ENCODE measurements at places on chromosomes 1 and 21.

DNA sequence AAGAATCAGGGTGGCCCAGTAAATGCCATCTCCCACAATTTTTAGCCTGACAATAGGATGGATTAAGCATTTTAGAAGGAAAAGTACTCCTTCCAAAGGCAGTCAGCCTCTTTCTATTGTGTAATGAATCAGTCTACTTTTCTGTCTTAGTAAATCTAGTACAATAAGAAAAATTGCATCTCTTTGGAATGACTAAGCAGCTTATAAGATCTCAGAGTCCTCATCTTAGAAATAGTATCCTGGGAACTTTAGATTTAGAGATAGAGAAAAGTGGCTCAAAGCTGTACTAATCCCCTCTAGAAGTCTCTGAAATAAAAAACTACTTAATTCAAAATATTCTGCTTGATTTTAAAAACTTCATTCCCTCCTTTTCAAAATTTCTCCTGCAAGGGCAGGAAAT lies 81.4 kb downstream of the SLC44A5 start:
- H3K4me3 ChIP-seq, result no peak overlapping the region
- H3K4me1 ChIP-seq, result no peaks in the 10 kb centered on the region
- no peak overlapping the region for H3K27ac ChIP-seq
- H3K36me3 ChIP-seq, result no peaks in the 10 kb centered on the region

- no peak overlapping the region for H3K27ac ChIP-seq
- H3K36me3 ChIP-seq, result peaks cover 26% of the 10 kb centered on the region
- no peak for DNase-seq
- peaks cover 10% of the 10 kb centered on the region for H3K4me1 ChIP-seq
These were observed 71.1 kb downstream of the RABGAP1L start for GRCh38 chr1:174230399-174230798.

DNA sequence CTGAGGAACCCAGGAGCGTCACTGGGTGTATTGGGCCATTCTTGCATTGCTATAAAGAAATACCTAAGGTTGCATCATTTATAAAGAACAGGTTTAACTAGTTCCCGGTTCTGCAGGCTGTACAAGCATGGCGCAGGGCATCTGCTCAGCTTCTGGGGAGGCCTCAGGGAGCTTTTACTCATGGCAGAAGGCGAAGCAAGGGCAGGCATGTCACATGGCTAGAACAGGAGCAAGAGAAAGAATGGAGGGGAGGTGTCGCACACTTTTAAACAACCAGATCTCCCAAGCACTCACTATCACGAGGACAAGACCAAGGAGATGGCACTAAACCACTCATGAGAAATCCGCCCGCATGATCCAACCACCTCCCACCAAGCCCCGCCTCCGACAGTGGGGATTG lies 65.2 kb downstream of the PSMG1 start:
- no peak overlapping the region for H3K4me3 ChIP-seq
- H3K4me1 ChIP-seq, result peaks cover 6% of the 10 kb centered on the region
- no peaks in the 10 kb centered on the region for H3K36me3 ChIP-seq
- H3K27me3 ChIP-seq, result peaks cover 10% of the 10 kb centered on the region
- DNase-seq, result no peak

- H3K4me1 ChIP-seq, result peaks cover 6% of the 10 kb centered on the region
- H3K27ac ChIP-seq, result no peak overlapping the region
- peaks cover 3% of the 10 kb centered on the region for H3K27me3 ChIP-seq
- H3K4me3 ChIP-seq, result no peak overlapping the region
These were observed 21.6 kb downstream of the NAV1 start for GRCh38 chr1:201560328-201561194.

DNA sequence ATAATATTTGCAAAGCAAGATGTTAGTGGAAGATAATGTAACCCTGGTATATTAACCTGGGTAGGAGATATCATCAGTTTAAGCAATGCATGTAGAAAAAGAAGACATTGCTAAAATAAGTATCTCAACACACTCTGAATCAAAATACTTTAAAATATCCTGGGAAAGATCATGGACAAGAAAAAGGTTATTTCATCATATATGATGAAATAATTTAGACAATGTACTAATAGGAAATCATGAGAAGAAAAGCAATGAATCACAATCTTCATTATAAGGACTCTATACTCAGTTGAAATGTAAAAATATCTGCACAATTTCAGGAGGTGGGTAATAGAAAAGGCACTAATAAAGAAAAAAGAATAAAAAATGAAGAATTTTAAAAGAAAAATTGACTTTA lies 158.8 kb downstream of the KCNT2 start:
- H3K4me3 ChIP-seq, result no peak overlapping the region
- no peaks in the 10 kb centered on the region for H3K36me3 ChIP-seq
- H3K27ac ChIP-seq, result no peak overlapping the region
- H3K4me1 ChIP-seq, result no peaks in the 10 kb centered on the region

GRCh38 chr1:55192093-55192492 lies 23.1 kb downstream of the USP24 start:
- no peaks in the 10 kb centered on the region for H3K27me3 ChIP-seq
- no peak for DNase-seq
- H3K4me3 ChIP-seq, result no peak overlapping the region
- H3K27ac ChIP-seq, result no peak overlapping the region

DNA sequence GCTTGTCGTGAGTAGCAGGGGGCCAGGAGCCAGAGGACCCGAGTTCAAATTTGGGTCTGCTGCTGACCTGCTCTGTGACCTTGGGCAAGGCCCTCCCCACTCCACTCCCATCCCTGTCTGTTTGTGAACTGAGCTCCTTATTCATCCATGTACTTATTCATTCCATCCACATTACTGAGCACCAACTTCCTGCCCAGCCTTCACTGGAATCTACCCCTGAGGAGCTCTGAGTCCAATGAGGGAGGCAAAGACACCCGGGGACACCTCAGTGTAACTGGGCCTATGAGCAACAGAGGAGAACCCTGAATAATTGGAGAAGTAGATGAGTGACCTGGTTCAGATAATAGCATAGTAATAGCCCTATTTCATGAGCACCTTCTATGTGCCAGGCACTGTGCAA lies 8.9 kb downstream of the BSND start:
- H3K27me3 ChIP-seq, result peaks cover 2% of the 10 kb centered on the region
- H3K4me3 ChIP-seq, result no peak overlapping the region
- no peak for DNase-seq
- no peaks in the 10 kb centered on the region for H3K4me1 ChIP-seq
- no peaks in the 10 kb centered on the region for H3K36me3 ChIP-seq
- no peak overlapping the region for H3K27ac ChIP-seq

DNA sequence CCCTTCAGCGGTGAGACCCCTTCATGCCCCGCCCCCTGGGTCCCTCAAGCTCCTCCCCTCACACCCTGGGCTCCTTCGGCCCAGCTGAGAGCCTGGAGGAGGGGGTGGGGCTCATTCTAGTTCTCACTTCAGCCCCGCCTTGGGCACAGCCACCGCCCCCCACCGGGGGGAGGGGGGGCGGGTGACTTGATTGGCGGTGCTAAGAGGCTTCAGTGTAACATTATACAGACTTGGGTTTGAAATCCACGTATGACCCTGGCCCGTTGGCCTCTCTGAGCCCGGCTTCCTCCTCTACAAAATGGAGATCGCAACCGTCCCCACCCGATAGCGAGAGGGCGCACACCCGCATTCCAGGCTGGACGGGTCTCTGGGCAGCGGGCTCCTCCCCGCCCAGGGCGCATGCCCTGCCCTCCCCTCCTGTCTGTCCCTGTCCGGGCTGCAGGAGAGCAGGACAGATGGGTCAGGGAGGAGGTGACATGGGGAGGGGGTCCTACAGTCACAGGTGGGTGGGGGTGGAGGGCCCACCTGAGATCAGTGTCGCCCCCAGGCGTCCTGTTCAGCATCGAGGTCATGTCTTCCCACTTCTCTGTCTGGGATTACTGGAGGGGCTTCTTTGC lies 5.1 kb downstream of the CLCNKB start:
- H3K4me3 ChIP-seq, result no peak overlapping the region
- H3K4me1 ChIP-seq, result no peaks in the 10 kb centered on the region

DNA sequence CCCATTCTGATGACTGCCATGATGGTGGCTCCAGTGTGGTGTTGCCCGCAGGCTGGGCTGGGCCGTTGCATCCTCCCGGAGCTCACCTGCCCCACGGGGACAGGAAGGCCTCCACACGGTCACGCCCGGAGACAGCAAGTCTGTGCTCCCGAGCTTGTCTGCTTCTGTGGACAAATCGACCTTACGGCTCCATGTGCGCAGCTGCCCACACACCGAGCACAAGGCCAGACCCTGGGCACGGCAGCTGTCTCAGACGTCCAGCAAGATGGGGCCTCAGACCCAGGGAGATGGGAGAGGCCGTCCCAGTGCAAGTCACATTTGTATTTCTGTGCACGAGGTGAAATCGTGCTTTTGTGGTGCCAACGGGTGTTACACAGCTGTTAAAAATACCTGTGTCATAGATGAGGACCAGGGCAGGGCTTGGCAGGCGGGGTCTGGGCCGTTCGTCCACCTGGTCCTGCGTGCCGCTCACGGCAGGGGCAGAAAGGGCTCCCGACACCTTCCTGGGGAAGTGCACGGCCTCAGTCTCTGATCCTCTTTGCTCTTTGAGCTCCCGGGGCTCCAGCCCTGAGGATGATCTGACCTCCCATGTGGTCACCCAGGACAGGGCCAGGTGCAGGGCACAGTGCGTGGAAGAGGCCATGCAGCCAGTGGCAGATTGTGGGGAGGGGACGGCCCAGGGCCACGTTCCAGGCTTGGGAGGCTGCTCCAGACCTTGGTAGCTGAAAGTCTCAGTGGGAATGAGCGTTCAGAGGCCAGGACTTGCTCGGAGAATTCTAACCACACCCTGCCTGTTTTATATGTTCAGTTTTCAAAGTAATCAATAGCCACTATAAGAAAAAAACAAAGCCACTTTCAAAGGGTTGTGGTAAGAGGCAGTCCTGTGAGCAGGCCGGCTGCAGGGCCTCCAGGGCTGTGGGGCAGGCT lies 13.5 kb downstream of the COL6A1 start:
- H3K4me1 ChIP-seq, result no peaks in the 10 kb centered on the region
- no peaks in the 10 kb centered on the region for H3K36me3 ChIP-seq
- no peak for DNase-seq
- H3K27ac ChIP-seq, result no peak overlapping the region

DNA sequence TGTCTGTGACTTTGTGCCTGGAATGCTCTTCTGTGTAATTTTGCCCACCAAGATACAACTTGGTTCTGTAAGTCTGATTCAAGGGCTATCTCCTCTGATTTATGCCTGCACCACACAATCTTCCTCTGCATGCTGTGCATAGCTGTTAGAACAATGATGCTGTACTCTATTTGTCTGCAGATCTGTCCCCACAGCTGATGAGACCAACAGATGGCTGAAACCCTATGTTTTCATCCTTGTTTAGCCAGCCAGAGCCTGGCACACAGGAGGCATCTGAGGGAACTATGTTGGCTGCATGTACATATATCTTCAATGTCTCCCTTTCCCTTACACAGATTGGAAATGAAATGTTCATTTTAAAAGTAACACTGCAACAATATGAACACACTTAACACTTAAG lies 58.0 kb upstream of the ABCA4 start:
- no peak overlapping the region for H3K27ac ChIP-seq
- H3K27me3 ChIP-seq, result peaks cover 8% of the 10 kb centered on the region
- H3K36me3 ChIP-seq, result no peaks in the 10 kb centered on the region
- no peak for DNase-seq

DNA sequence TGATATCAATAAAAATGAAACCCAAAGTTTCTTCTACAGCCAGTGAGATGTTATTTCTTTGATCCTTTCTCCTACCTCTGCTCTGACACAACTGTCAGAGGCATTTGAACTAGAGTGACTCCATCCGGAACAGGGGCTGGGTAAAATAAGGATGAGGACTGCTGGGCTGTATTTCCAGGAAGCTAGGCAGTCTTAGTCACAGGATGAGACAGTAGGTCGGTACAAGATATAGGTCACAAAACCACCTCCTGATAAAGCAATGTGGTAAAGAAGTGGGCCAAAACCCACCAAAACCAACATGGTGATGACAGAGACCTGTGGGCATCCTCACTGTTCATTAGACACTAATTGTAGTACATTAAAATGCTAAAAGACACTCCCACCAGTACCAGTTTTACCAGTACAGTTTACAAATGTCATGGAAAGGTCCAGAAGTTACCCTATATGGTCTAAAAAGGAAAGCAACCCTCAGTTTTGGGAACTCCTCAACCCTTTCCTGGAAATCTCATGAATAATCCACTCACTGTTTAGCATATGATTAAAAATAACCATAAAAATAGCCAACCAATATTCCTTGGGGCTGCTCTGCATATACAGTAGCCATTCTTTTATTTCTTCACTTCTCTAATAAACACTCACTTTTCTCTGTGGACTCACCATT lies 96.7 kb downstream of the GABPA start:
- H3K27ac ChIP-seq, result no peak overlapping the region
- peaks cover 4% of the 10 kb centered on the region for H3K27me3 ChIP-seq

GRCh38 chr1:223709598-223709997 lies 2.7 kb upstream of the CAPN2 start:
- H3K4me1 ChIP-seq, result peaks cover 48% of the 10 kb centered on the region
- H3K27me3 ChIP-seq, result peaks cover 4% of the 10 kb centered on the region
- no peak for DNase-seq
- no peak overlapping the region for H3K27ac ChIP-seq

DNA sequence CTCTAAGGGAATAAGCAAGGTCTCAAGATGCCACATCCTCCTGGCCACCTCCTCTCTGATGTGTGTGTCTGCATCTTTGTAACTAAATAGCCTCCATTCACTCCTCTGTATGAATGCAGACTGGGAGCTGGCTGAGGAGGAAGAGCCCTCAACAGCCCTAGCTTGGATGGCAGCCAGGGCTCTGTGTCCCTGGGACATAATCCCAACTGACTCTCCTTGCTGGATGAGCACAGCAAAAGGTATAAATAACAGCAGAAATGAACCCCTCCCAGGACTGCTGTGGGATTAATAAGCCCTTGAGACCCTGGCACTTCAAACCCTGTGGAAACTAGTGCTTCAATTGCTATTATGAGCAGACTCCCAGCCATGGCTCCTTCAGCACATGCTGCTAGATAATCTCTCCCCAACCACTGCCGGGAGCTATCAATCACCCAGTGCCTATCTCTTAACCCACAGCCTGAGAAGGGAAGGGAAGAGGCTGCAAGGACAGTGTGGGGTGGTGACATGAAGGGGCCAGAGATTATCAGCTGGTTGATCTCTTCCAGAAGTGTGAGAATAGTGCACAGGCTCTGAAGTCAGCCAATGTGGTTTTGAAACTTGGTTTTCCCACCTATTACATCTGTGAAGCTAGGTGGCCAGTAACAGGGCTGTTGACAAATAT lies 152.2 kb downstream of the TNR start:
- H3K4me3 ChIP-seq, result no peak overlapping the region
- no peak overlapping the region for H3K27ac ChIP-seq
- H3K36me3 ChIP-seq, result no peaks in the 10 kb centered on the region
- no peak for DNase-seq
- H3K27me3 ChIP-seq, result peaks cover 6% of the 10 kb centered on the region

GRCh38 chr1:7727809-7728471 lies 43.2 kb upstream of the VAMP3 start:
- H3K27me3 ChIP-seq, result peaks cover 6% of the 10 kb centered on the region
- H3K4me1 ChIP-seq, result no peaks in the 10 kb centered on the region
- DNase-seq, result no peak
- no peak overlapping the region for H3K4me3 ChIP-seq
- H3K36me3 ChIP-seq, result no peaks in the 10 kb centered on the region

Data from activated T-helper 1 cell treated with anti-CD3 and anti-CD28 coated beads, Interleukin-12 subunit alpha, Interleukin-12 subunit beta, Interleukin-2, Interleukin-4 antibody, amounts not matched to agents 30 ng/mL and 10 ng/mL and 1 ng/mL, durations not matched to agents 14 hours and 24 hours and 36 hours (primary cell).